ENCODE measurements at places on chromosomes 5 and 9. TPM values are rescaled to one million over a fixed set of nuclear protein-coding genes. Genes with fewer than 3 reads are reported as not detected.

The SNCAIP gene
- 13.1 TPM for total RNA-seq

The PCDHA7 gene
- total RNA-seq: 0.74 TPM

The IQGAP2 gene
- 51.4 TPM for total RNA-seq

The CYSTM1 gene
- 5.0 TPM for total RNA-seq

The TAF11L9 gene
- not detected for total RNA-seq

The SPARC gene
- total RNA-seq: 3,745 TPM

The RORB gene
- total RNA-seq: under 0.01 TPM

The MCTP1 gene
- total RNA-seq: 17.3 TPM

The KIF20A gene
- 3.9 TPM for total RNA-seq

The IL17B gene
- 0.59 TPM for total RNA-seq

The FBLL1 gene
- total RNA-seq: 1.1 TPM

The CD180 gene
- not detected for total RNA-seq

The KIF27 gene
- total RNA-seq: 4.2 TPM

The DND1 gene
- 0.30 TPM for total RNA-seq
